ENCODE measurements at places on chromosomes 13 and 19.

DNA sequence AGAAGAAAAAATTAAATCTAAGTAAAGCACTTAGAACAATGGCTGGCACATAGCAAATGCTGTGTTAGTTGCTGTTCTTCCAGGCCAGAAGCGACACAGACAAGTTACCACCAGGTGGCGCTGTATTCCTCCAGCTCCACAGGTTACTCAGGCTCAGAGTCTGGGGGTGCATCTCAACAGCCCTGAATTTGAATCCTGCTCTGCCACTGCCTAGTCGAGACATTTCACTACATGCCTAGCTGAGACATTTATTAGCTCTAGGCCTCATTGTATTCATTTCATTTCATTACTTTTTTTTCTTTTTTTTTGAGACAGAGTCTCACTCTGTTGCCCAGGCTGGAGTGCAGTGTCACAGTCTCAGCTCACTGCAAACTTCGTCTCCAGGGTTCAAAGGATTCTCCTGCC, 16.4 kb upstream of the CYP2B6 start:
- peak; percentile 60 for DNase-seq

GRCh38 chr13:21075011-21075378, 13.6 kb upstream of the LATS2 start:
- DNase-seq, result peak; percentile 41

DNA sequence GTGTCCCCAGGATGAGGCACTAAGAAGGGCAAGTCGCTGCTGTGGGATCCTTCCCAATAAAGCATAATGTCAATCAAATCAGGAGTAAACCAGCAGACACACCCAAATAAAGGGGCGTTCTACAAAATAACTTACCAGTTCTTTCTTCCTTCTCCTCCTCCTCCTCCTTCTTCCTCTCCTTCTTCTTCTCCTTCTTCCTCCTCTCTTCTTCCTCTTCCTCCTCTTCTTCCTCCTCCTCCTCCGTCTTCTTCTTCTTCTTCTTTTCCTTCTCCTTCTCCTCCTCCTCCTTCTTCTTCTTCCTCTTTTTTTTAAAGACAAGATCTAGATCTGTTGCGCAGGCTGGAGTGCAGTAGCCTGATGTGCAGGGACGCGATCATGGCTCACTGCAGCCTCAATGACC, 225.8 kb downstream of the UQCRFS1 start:
- DNase-seq, result no peak

DNA sequence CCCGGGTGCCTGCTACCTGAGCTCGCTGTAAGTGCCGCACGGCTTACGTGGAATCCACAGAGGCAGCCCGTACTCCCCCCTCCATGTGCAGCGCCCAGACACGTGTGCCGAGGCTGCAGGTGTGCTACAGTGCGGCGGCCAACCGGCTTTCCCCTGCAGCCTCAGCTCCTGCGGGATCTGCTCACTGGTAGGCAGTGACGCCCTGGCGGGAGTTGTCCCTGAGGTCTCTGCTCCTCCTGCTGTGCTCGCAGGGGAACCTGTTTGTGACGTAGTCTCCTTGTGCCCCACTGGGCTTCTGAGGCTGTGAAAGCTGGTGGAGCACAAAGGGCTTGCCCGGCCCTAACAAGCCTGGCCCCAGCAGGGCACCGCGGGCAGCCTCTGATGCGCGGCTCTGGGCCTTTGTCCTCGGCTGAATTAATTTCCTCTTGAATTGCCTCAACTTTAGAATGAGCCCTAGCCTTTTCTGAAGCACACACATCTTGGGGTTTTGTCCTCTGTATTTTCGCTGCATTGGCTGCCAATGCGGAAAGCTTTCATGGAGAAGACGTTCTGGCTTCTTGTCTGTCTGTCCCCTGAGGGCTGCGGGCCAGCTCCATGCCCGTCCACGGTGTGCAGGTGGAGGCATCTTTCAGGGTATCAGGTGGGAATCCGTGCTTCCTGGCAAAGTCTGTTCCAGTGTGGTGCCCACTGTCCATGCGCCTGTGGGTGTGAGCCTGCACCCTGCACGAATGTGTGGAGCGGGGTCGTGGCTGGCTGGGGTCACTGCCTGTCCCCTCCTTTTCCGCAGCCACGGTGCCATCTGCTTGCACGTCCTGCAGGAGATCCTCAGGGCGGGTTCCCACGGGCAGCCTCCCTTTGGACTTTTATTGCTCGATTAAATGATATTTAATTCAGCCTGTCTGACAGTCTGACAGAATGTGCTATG, 77.3 kb upstream of the MCF2L start:
- no peak for DNase-seq

- no peak for DNase-seq
Measured at GRCh38 chr13:76754414-76754813, 131.8 kb downstream of the KCTD12 start.

DNA sequence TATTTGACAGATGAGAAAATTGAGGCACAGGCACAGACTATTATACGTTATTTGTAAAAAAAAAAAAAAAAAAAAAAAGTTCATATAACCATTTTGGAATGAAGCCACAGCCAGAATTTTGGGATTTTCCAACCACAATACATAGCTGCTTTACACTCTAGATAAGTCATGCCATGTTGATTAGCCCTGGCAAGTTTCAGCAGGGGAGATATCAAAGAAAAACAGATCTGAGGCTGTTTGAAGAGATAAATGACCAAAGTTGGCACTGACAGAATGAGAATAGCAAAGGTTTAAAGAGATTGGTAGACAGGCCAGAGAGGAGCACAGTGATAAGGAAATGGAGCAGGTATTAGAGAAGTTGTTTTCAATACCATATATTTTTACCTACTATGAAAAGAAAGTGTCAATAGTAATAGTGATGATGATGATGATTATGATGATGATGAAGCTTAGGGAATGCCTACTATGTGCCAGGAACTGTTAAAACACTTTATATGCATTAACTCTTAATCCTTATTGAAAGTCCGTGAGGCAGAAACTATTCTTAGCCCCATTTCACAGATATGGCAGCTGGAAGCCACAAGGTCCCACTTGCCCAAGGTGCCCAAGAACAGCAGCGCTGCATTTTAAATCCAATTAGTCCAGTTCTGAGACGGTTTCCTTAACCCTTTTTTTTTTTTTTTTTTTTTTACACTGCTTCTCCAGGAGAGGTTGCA, 105.5 kb downstream of the MBNL2 start:
- DNase-seq, result no peak

DNA sequence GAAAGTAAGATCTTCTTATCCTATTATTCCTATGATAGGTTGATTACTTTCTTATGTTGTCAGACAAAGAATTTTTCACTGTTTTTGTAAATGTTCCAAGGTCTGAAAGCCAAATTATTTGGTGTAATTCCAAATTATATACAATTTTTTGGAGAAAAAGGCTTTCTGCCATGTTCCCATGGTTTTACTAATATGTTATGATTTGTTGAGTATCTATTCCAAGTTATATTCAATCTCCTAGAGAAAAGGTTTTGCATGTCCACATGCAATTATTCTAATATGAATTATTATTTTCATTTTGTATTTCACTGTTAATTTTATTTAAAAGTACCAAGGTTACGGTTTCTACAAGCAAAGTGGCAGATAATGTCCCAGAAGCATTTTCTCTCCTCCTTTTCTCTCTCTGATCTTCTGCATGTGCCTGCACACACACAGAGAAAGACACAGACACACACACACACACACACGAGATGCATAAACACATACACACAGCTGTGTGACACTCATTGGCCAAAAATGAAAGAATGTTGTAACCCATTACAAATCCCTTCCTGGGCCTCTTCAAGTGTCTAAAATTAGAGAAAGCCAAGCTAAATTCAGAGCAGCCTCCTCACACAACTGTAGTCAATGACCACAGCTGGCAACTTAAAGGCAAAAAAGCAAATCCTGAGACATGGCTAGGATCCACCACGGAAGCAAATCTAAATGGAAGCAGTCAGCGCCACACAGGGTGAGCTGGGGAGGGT, 621.0 kb downstream of the EFNB2 start:
- DNase-seq, result no peak

DNA sequence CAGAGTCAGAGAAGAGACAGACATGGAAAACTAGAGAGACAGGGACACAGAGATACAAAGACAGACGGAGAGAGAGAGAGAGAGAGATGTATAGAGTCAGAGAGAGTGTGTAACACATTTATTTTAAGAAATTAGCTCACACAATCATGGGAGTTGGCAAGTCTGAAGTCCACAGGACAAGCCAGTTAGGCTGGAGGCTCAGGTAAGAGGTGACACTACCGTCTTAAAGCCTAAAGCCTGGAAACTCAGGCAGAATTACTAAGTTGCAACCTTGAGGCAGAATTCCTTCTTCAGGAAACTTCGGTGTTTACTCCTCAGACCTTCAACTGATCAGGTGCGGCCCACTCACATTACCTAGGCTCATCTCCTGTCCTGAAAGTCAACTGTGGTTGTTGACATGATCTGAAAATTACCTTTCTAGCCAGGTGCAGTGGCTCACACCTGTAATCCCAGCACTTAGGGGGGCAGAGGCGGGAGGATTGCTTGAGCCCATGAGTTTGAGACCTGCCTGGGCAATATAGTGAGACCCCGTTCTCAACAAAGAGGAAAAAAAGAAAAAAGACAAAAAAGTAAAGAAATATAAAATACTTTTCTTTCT, 2.8 kb upstream of the TNFSF14 start:
- DNase-seq, result no peak

GRCh38 chr19:5445561-5446055, 9.6 kb upstream of the ZNRF4 start:
- no peak for DNase-seq

GRCh38 chr13:20151612-20152011, 9.2 kb downstream of the GJA3 start:
- DNase-seq, result no peak

DNA sequence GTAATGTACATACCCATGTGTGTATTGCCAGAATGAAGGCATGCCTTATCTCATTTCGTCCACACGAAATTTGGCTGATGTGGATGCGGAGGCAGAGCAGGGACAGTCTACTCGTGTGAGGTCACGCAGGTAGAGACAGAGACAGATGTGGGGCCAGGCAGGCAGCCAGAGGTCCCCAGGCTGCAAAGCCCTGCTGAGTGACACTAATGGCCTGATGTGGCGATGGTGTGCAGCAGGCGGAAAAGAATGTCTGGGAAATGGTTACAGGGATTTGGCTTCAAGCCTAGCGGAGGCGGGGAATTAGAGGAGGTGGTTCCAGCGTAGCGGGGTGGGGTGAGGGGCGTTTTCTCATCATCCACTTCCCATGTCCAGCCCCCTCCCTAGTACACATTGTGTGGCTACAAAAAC, 4.2 kb upstream of the IZUMO2 start:
- DNase-seq, result no peak

DNA sequence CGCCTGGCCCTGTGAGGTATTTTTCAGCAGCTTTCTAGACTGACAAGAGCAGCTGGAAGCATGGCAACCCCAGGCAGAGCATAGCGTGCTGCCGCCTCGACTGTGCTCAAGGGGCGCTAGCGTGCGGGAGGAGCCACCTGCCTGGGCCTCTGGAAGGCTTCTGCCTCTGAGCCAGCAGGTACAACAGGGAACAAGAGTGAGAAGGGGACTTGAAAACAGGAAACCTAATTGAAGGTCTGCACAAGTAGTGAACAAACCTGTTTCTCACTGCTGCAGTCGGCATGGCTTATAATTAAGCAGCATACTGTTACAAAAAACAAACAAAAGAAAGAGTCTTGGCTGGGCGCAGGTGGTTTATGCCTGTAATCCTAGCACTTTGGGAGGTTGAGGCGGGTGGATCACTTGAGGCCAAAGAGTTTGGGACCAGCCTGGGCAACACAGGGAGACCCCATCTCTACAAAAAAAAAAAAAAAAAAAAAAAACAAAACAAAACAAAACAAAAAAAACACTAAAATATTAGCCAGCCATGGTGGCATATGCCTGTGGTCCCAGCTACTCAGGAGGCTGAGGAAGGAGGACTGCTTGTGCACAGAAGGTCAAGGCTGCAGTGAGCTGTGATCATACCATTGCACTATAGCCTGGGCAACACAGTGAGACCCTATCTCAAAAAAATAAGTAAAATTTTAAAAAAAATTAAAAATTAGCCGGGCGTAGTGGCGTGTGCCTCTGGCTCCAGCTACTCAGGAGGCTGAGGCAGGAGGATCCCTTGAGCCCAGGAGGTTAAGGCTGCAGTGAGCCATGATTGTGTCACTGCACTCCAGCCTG, 12.6 kb upstream of the GARRE1 start:
- DNase-seq, result peak; percentile 14

GRCh38 chr13:114080739-114081561, 51.5 kb downstream of the RASA3 start:
- no peak for DNase-seq

DNA sequence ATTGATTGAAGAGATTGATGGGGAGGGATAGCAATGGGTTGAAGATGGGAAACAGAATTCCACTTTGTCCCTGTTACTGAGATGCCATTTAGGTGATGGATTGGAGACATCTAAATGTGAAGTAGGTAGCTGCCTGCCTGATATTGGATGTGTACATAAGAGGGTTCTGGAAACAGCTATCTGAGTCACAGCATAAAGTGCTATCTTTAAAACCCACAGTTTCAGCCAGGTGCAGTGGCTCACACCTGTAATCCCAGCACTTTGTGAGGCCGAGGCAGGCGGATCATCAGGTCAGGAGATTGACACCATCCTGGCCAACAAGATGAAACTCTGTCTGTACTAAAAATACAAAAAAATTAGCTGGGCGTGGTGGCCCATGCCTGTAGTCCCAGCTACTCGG, 72.6 kb downstream of the DNAJC3 start:
- DNase-seq, result no peak

GRCh38 chr13:25683662-25684370, 312.0 kb downstream of the ATP8A2 start:
- no peak for DNase-seq

DNA sequence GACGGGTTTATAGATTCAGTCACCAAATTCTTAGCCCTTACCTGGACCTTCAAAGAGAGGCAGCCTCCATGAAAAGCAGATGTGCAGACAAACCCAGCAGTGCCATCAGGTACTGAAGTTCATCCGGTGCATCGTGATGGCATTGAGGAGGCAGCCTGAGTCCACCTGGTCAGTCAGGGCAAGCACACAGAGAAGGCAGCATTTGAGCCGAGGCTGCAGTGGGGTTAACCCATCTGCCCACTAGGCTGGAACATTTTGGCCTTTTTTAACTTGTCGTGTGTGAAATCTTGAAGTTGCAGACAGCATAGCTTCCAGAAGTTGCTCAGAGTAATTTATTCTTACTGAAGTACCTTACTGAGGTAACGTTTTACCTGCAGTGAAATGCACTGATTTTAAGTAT, 4.9 kb downstream of the LMO7 start:
- no peak for DNase-seq

GRCh38 chr13:109730812-109731335, 55.5 kb downstream of the IRS2 start:
- no peak for DNase-seq

DNA sequence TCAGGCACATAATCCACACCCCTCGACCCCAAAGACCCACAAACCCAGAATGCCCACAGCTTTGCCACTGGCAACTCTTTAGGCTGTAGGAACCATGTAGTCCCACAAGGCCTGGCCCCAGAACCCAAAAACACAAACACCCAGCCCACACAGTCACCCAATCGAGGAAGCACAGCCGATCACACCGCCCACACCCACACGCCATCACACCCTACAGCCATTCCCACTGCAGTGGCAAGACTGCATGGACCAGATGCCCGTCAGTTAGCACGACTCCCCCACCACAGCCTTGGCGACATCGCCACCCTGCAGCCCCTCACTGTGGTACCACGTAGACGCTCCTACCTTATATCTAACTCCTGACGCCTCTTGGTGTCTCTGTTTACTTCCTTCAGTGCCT, 24.0 kb upstream of the MEIS3 start:
- no peak for DNase-seq
